Stimulated activated CD8-positive, alpha-beta memory T cell treated with anti-CD3 and anti-CD28 coated beads, Interleukin-2, amount 100 ng/mL, for 1 hour (primary cell): ENCODE measurements at places on chromosomes 7 and 10.
A peak's percentile ranks its signal among the peaks of the same experiment; 100 is the strongest.

- no peak for DNase-seq
Measured at GRCh38 chr7:48130658-48131108, 40.6 kb upstream of the ABCA13 start.

- no peak for DNase-seq
Measured at GRCh38 chr10:110421512-110422138, 76.1 kb upstream of the DUSP5 start.

GRCh38 chr7:106421181-106421762, 136.5 kb upstream of the NAMPT start:
- DNase-seq = no peak

DNA sequence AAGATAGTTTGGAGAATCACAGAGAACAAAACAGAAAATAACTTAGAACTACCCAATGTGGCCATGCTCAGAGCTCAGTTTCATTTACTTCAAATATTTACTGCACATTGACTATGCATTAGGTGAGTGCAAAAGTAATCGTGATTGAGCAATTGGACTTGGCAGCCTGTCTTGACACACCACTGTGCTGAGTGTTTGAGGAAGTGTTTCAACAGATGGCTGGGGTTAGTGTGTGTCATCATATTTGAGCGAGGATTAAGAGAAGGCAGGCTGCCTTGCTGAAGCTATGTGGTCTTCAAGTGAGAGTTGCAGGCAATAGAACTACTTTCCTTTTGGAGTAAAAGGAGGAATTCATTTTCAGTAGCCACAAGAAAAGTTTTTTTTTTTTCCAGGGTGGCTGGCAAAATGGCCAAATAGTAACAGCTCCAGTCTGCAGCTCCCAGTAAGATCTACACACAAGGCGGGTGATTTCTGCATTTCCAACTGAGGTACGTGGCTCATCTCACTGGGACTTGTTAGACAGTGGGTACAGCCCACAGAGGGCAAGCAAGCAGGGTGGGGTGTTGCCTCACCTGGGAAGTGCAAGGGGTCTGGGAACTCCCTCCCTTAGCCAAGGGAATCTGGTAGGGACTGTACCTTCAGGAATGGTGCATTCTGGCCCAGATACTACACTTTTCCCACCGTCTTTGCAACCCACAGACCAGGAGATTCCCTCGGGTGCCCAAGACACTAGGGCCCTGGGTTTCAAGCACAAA, 37.6 kb downstream of the AKR1C4 start:
- no peak for DNase-seq

- no peak for DNase-seq
Measured at GRCh38 chr7:13240349-13240748, 552.9 kb downstream of the ARL4A start.

GRCh38 chr7:121049028-121049791, 60.7 kb downstream of the CPED1 start:
- no peak for DNase-seq

GRCh38 chr7:135508883-135509588, 866 bp downstream of the CNOT4 start:
- DNase-seq = peak; percentile 1

DNA sequence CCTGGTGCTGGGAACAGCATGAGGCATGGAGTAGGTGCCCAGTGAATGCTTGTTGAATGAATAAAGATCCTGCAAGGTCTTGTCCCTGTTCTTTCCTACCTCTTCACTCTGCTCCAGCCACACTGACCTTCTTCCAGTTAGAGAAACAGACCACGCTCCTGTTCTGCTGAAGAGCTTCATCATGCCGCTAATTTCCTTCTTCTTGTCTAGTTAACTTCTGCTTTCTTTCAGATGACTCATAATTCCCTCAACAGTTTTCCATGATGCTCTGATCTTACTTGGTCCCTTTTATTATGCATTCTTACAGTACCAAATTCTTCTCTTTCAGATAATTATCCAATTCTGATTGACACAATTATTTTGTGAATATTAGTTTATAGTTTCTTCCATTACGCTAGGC, 59.5 kb upstream of the C1QL3 start:
- no peak for DNase-seq

- DNase-seq = no peak
Measured at GRCh38 chr10:58351616-58352578, 17.1 kb downstream of the UBE2D1 start.

GRCh38 chr7:32660936-32661335, 165.6 kb downstream of the AVL9 start:
- no peak for DNase-seq

GRCh38 chr10:127964621-127965020, 57.7 kb downstream of the PTPRE start:
- no peak for DNase-seq

DNA sequence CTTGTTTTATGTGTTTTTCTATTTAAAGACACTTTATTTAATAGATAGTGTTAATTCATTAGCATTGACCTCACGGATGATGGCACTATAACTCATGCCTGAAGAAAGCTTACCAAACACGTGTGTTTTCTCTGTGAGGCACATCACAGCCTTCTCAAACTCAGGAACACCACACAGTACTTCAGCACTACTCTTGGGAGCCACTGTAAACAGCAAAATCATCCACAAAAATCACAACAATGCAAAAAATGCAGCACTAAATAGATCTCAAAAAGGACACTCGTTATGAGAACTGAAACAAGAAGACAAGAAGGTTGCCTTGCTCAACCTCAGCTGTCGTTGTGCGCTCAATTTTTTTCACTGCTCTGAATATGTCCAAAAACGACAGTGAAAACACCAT, 12.0 kb upstream of the PARP12 start:
- DNase-seq = no peak

GRCh38 chr7:13457790-13458189, 531.7 kb downstream of the ETV1 start:
- DNase-seq = no peak

DNA sequence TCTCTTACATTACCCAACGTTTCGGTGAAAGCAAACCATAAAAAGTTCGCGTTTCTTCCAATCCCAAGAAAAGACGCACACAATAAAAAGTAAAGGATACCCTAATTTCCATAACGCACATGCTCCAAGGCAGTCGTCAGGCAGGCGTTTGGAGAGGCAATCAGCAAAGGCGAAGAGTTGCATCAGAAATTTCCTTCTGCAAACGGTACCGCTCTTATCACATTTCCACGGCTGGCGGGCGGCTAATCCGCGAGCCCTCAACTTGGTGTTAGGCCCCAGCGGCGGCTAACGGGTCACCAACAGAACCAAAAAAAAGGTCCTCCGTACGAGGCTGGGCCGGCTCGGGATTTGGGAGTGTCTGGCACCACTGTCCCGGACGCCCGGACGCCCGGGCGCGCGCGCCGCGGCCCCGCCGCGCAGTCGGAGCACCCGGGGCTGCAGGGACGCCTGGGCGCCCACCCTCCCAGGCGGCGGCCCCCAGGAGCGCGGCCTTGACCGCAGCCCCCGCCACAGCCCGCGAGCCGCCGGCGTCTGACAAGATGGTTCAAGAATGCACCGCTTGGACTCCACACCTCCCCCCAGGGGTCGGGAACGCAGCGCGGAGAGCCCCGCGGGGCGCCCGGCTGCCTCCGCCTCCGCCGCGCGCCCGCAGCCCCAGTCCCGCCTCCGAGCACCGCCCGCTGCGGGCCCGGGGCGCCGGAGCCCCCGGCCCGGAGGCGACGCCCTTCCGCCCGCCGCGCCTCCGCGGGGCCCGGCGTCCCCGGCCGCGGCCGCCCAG, 9.8 kb upstream of the GRB10 start:
- DNase-seq = no peak

DNA sequence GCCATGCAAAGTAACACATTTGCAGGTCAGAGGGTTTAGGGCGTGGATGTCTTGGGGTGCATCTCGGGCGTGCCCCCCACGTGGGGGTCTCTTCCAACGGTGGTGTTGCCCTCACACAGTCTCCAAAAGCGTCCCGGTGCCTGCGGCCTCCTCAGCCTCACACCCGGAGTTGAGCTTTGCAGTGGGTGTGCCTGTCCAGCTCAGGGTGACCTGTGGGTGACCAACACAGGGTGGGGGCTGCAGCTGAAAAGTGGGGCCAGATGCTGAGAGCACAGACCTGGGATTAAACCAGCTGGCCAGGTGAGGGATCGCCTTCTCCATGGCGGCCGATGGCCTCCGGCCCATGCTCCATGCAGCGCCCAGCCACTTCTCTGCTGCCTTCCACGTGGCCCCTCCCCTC, 63.1 kb downstream of the PWWP2B start:
- DNase-seq = no peak

DNA sequence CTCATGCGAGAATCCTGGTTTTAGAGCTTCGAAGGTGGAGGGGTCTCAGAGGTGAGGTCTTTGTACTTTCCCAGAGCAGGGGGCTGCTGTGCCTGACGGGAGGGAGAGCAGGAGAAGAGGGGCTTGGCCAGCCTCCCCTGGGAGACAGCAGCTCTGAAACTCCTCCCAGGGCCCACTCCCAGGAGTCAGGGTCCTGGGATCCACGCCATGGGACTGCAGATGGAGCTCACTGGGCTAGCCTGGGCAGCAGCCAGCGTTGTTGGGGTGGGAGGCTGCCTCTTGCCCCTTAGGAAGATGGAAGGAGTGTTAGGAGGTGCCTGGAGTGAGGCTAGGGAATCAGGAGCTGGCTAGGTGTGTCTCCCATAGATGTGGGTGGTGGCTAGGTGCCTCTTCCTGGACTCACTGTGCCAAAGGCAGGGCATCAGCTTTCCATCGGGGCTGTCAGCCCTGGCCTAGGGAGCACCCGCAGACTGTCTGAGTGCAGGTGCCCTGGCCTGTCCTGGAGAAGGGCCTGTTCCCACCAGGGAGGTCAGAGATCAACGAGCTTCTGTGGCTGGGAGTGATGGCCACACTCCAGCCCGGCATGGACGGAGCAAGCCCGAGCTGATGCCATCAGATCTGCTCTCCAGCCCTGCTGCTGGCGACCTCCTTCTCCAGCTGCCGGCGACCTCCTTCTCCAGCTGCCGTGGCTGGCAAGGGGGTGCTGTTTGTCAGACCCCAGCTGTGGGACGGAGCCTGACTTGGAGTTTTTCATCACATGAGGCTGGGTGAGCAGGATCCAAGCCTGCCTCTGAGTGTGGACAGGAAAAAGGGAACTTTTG, 111.3 kb downstream of the PTPN20 start:
- DNase-seq = no peak

- peak; percentile 40 for DNase-seq
Measured at GRCh38 chr10:70887804-70888800, at the start of gene PCBD1. Gene PCBD1 (minus strand): TSS chr10:70888565. CDS start chr10:70888533, 32 bp downstream.

DNA sequence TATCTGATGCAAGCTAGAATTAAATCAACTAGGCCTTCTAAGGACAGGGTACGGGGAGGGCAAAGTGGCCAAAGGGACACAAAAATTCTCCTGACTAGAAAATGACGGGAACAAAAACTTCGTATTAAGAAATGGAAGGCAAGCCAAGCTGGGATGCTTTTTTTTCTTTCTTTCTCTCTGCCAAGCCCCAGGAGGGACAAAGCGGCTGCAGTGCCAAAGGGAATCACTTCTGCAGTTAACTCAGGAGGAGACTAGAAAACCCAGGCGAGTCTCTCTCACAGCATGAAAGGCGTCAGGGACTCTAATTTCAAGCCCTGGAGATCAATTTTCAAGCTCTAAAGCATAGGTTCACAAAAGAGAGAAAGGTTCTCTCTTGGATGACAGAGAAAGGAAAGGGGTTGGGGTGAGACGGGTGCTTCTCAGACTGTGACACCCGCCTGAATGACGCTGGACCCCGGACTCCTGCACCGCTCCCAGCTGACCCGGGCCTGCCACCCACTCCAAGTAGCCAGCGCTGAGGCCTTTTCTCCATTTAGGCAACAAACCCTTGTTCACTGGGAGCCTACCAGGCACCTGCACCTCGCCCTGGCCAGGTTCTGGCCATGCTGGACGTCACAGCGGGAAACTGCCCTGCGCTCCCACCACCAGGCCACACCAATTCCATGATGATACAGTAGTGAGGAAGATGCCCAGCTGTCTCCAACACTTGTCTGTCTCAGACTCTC, 56.5 kb downstream of the KIAA1549 start:
- DNase-seq = no peak

DNA sequence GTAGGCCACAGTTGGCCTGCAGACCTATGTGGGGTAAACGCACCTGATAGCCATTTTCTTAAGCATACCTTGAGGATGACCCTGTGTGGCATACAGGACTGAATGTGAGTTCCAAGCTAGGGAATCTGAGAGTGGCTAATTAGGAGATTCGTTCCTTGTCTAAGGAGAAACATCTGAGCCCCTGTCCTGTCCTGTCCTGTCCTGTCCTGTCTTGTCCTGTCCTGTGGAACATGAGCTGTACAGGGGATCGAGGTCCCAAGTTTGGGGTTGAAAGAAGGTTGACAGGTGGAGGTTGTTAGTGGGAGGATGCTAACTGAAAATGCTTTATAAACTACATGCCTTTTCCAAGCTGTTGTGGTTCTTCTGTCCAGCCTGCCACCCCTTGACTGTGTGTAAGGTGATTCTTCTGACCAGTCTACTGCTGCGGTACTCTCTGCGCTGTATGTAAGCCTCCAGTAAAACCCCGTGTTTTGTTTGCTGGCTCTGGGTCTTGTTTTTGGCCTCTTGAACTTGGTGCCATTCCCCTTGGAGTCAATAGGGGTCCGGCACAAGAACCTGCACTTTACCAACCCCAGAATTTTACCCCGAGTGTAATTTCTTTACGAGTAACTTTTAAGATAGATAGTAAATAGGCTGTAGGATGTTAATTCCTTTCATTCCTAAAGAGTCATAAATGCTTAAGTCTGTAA, 26.4 kb downstream of the ZNRF2 start:
- no peak for DNase-seq

GRCh38 chr10:69716711-69717560, 84.8 kb upstream of the COL13A1 start:
- DNase-seq = peak; percentile 21

DNA sequence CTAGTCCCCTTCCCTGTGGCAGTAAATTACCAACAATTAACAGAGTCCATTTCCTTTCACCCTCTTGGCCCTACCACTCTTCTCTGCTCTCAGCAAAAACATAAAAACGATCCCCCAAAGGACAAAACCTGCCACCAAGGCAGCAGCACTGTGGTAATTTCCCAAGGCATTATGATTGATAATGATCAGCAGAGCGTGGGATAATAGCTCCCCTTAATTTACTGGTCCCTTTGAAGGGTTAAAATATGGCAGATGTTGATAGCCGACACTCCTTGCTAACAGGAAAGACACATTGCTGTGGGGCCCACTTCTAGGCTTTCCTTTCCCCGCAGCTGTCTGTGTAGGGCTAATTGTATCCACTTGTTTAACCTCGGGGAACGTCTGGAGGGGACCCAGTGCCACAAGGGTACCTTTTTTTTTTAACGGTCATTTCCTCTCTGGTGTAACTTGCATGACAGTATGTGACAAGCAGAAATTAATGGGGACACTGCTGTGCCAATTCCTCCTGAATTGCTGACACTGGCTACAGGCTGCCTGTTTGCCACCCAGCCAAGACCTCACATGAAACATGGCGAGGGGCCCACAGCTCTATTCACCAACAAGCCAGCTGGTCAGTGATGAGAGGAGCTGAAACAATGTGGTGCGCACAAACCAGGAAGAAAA, 81.3 kb downstream of the CDK6 start:
- no peak for DNase-seq

GRCh38 chr7:105429746-105430612, 41.3 kb upstream of the SRPK2 start:
- peak; percentile 22 for DNase-seq

- no peak for DNase-seq
Measured at GRCh38 chr7:13077466-13077865, 390.0 kb downstream of the ARL4A start.

GRCh38 chr7:24907311-24907886, 72.6 kb downstream of the OSBPL3 start:
- no peak for DNase-seq

GRCh38 chr10:129717816-129718547, 246.1 kb downstream of the EBF3 start:
- DNase-seq = no peak

- no peak for DNase-seq
Measured at GRCh38 chr7:117412946-117413559, 14.2 kb downstream of the ASZ1 start.
